ENCODE measurements at places on chromosomes 6 and 20.

GRCh38 chr6:77354581-77354980, 108.7 kb downstream of the HTR1B start:
- DNase-seq, result no peak

DNA sequence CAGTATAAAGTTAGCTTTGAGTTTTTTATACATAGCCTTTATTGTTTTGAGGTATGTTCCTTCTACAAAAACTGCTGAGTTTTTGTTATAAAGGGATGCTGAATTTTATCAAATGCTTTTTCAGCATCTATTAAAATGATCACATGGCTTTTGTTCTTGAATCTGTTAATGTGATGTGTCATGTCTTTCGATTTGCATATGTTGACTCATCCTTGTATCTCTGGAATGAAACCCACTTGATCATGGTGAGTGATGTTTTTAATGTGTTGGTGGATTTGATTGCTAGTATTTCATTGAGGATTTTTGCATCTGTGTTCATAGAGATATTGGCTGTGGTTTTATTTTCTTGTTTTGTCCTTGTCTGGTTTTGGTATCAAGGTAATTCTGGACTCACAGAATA, 24.7 kb upstream of the BLCAP start:
- peak; percentile 53 for DNase-seq

DNA sequence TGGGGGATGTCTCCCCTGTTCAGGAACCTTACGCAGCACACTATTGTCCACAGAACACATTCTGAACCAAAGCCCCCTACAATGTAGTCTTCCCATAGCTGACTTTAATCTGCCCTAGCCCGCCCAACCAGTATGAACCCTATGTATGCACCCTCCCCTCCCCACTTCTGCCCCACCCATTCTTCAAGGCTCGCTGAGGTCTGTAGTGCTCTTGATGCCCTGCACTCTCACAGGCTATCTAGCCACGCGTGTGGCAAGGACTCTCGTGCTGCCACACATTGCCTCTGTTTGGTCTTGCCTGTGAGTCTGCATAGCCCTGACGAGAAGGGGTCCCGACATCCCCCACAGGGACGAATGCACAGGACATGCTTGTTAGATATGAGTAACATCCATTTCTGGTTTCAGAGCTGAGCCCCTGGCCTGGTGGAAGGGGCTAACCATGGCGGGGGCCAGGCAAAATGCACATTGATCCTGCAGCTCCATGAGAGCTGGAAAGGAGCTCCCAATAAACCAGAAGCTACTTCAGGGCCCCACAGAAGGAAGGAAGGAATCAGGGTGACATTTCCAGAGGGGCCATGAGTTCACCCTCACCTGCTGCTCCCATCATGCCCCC, 22.6 kb downstream of the MOCS1 start:
- DNase-seq, result no peak

- no peak for DNase-seq
These were observed 610.1 kb upstream of the CDH4 start for GRCh38 chr20:60641879-60642447.

GRCh38 chr20:47088335-47088734, 193.7 kb downstream of the EYA2 start:
- peak; percentile 34 for DNase-seq

DNA sequence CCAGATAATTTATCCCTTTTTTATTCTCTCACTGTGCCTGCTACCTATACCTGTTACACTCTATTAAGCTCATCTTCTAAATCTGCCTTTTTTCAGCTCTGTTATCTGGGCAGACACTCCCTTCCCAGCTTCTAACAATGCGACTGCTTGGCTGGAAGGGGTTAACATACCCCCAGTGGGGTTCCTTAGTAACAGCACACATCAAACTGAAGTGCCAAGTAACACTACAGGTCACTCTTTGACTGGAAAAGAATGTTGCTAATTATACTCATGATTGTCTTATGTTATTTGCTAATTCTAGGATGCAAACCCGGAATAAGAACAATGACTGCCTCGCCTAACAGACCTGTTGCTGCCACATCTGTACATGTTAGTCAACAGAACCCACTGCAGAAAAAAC, 203.5 kb downstream of the EPM2A start:
- DNase-seq, result no peak

DNA sequence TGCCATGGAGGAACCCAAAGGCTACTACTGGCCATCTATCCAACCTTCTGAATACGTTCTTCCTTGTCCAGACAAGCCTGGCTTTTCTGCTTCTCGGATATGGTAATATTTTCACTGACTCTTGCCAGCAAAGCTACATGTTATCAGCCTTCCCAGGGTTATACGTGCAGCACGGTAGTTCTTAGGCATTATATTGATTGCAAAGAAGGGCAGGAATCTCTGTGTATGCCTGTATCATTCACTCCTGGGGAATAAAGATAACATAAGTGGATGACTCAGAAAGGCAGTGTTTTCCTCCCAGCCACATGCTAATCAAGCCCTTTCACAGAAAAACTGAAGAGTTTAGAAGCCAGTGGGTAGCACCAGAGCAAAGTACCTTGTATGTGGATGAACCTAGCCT, 98.7 kb downstream of the ADGRG6 start:
- DNase-seq, result no peak

DNA sequence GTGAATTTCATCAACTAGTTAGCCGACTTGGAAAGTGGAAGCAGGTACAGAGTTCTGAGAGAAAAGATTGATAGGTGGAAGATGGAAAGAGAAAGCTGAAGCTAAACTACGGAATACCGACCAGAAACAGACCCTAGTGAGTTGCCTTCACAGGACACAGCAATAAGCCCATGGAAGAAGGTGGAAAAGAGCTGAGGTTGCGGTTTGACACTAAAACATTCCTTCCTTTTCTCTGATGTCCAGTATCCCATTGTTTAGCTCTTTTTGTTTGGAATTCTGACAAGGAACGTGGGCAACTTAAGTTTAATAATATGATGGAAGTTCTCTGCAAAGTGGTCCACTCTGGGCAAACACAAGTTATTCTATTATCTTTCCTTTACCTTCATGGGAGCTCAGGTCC, 110.1 kb upstream of the ADTRP start:
- DNase-seq, result no peak

GRCh38 chr6:167549213-167549612, 224.3 kb downstream of the TTLL2 start:
- DNase-seq, result no peak

GRCh38 chr6:168858926-168859325, 394.7 kb downstream of the THBS2 start:
- no peak for DNase-seq

DNA sequence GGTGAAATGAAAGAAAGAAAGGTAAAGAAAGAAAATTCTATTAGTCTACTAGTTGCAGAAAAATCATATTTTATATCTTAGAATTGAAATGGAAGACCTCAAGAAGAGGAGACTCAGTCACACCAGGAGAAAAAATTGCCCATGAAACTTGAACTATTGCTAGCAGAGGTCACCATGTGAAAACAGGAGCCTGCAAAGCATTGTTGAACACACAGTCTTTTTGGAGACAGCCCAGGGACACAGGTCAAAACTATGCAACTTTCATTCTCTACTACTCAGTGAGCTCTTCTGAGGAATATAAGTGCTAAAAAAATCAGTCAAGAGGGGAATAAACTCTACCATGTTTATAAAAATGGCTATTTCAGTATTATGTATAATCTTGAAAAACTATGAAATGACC, 89.8 kb upstream of the TENT5A start:
- DNase-seq, result no peak

DNA sequence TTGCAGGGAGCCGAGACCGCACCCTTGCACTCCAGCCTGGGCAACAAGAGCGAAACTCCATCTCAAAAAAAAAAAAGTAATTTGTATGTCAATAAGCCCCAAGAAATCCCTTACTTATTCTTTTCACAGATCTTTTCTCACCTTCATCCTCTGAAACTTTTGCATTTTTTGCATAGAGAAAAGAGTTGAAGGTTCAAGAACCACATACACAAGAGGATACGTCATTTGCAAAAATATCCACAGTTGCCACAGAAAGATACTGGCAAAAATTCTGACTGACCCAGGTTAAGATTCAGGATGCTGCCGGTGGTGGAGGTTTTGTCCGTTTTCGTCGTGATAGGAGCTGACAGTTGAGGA, 94.5 kb downstream of the ZMYND8 start:
- no peak for DNase-seq

- no peak for DNase-seq
These were observed 254.4 kb upstream of the IMPG1 start for GRCh38 chr6:76326871-76327270.

DNA sequence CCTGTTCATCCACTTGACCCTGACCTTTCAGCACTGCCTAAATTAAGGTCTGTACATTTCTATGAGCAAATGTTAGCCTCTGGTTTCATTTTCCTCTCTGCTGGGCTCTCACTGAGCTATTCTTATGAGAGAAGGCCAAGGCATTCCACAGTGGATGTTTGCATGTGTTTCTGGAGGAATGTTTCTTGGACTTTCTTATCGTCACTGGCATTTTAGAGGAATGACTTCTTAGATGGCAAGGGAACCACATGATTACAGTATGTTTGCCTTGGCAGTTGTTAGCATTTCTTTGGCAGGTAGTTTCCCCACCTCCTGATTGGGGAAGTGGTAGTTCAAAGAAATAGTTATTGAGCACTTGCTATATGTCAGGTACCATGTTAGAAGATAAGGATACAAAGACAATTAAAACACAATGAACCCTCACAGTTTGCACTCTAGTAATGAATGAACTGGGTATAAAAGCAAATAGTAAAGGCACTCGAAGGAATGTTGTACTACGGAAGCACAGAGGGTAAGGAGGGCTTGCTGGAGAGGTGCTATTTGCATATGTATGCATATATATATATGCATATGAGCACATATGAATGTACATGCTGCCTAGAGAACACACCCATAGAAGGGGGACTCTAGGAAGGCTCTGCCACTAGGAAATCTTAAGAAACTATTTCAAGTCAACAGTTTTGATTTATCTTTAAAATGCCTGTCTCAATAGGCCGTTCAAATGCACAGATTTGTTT, 307.4 kb downstream of the EYA4 start:
- no peak for DNase-seq

DNA sequence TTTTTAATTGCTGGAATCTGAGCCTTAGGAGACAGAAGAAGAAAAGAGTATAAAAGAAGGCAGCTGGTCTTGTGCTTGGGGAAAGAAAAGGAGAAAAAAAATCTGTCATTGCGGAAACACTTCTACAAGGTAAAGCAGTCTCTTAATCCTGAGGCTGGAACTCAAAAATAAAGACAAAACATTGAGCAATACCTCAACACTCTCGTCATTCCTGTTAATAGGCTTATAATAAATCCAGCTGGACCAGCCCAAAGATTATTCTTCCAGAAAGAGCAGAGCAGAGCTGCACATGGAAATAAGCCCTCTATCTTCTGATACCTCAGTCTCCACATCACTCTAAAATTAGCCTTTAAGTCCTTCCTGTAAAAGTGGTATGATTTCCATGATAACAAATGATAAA, 62.0 kb upstream of the HIVEP1 start:
- DNase-seq, result no peak

DNA sequence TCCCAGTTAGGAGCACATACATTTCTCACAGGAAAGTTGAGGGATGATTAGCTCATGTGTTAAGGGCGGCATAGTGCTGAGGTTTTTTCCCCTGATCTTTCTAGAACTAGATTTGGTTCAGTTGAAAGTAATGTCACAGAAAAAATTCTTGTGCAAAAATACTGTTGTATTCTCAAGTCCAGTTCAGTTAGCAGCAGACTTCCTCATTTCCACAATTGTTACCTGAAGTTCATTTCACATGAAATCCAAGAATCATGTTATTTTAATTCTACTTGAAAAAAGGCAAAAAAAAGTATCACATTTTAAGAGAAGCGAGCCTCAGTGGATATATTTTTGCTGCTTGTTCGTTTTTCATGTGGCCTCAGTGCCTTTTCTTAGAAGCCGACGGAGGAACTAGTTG, 227.8 kb downstream of the TMEM242 start:
- no peak for DNase-seq

- no peak for DNase-seq
These were observed 75.3 kb downstream of the ELOVL2 start for GRCh38 chr6:10968776-10969175.

DNA sequence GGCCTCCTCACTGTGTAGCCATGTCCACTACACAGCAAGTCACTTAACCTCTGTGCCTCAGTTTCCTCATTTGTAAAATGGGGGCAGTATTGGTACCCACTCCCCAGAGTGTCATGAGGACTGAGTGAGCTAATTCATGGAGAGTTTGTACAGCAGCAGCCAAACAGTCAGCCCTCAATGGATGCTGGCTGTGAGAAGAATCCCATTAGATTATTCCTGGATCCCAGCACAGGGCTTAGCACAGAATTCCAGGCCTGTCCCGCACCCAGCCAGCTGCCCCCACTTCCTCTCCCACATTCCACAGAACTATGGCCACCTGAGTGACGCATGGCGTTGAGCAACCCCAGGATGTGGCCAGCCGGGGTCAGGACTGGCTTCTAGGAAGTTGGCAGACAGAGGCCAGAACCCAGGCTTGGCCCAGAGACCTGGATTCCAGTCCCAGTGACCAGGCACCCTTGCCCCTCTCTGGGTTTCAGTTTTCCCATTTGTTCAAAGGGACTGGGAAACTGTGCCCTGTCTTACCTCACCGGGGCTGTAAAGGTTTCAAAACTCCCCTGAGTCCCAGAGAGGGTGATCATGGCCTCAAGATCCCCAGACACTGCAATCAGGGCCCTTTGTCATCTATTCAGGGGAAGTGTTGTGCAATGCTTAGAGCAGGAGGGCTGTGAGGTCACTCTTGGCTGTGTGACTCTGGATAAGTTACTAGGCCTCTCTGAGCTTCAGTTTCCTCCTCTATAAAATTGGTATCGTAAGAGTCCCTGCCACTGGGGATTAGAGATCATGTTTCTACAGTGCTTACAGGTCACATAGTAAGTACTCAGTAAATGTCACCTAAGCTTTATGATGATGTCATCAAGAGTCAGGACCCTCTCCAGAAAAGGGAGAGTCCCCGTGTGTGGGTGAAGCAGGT, 3.0 kb upstream of the TGM2 start:
- DNase-seq, result peak; percentile 92

DNA sequence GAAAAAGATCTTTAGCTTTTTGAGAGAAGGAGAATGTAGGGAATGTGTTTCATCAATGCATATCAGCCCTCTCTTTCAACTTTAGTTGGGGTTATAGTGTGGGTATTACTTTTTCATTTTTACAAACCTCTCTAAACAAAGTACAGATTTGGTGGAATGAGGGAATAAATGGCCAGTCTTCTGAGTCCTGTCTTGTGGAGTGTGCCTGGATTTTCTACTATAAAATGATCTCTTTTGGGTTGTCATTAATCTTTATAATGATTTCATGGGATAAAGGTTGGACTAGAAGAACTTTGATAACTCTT, 209.3 kb downstream of the RNF144B start:
- no peak for DNase-seq

GRCh38 chr6:81822568-81822967, 70.1 kb upstream of the TENT5A start:
- no peak for DNase-seq

DNA sequence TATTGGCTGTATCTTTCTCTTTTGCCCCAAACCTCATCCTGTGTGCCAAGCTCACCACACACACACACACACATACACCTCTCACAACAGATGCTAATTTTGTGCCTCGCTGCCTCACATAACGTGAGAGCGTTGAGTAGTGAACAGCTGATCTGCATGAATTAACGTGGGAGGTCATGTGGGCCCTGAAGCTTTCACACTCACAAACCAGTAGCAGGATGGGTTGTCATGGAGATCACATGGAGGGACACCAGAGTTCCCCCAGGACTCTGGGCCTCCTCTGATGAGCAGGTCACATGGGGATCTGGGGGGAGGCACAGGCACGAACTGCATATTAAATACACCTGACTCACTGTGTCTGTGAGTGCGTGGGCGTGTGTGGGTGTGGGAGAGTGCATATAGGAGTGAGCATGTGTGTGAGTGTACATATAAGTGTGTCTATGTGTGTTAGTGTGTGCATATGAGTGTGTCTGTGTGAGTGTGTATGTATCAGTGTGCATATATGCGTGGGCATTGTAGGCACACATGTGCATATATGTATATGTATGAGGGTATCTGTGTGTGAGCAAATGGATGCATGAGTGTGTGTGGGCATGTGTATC, 62.7 kb upstream of the SULF2 start:
- DNase-seq, result no peak
